ENCODE measurements at places on chromosomes 2 and 18.
A peak's percentile ranks its signal among the peaks of the same experiment; 100 is the strongest.

DNA sequence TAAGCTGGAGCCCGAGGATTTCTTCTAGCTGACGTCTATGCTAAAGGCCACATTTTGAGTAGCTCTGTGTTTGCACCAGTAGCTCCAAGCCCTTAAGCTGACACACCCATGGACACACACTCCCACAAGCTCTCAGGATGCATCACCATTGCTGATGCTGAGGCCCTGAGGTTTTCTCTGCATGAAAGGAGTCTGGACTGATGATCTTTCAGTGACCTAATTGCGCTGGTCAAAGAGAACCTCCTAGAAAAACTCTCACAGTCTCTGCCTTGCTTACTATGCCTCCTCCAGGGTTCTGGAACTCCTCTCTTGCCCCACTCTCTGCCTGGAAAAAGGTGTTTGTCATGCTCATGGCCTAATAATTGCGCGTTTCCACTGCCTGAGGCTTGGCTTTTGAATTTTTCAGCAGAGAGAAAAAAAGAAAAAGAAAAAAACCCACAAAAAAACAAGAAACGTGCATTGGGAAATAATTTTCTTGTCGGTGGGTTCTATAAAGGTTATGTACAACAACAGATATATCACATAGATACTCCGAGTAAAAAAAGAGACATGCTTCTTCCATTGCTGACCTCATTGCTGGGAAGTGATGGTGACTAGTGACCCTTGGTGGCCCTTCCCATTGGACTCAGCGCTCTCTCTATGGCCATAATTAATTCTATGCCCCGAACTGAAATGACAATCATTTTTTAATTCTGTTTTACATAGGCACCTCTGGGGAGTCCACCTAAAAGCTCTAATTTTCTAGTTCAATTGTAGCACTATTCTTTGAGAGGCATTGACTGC, 297.0 kb downstream of the TDRD15 start:
- no peak for DNase-seq

GRCh38 chr2:99032001-99032400, 96.0 kb upstream of the CRACDL start:
- no peak for DNase-seq

DNA sequence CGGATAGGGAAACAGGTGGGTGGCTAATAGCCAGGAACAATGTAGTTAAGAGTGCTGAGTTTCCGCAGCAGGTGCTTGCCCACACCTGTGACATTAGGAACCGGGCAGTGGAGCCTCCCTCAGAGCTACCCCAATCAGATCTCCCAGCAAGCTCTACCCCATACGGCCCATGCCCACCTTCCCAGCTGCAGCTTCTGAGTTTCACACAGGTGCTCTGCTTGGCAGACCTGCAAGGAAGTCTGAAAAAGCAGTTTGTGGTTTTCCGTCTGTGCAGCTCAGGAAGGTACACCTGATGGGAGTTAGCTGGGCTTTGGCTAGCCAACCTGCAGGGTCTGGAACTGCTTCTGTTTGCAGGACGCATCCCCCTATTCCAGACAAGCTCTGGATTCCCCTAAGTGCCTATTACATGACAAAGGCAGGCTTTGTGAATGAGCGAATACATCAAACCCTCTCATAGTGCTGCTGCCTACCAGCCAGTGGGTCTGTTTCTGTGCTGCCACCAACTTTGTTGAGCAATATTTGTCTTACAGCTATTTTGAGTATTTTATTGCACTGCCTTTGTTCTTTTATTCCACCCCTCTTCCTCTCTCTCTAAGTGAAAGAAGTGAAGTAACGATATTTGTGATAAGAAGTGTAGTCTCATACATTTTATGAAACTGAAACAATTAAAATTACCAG, 24.7 kb upstream of the CEP68 start:
- no peak for DNase-seq

DNA sequence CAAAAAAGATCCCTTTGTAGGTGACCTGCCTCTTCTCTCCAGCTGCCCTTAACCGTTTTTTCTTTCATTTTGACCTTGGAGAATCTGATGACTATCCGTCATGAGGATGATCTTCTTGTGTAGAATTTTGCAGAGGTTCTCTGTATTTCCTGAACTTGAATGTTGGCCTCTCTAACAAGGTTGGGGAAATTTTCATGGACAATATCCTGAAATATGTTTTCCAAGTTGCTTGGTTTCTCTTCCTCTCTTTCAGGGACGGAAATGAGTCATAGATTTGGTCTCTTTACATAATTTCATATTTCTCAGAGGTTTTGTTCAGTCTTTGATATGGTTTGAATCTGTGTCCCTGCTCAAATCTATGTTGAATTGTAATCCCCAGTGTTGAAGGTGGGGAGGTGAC, 34.0 kb downstream of the ZC3H8 start:
- DNase-seq = no peak

GRCh38 chr2:232103140-232103737, 141.7 kb downstream of the DIS3L2 start:
- no peak for DNase-seq

GRCh38 chr18:79664525-79665125, 15.0 kb upstream of the CTDP1 start:
- DNase-seq = no peak

GRCh38 chr2:176364273-176364977, 95.2 kb downstream of the MTX2 start:
- no peak for DNase-seq

GRCh38 chr2:160295519-160296207, 95.6 kb upstream of the ITGB6 start:
- DNase-seq = no peak

- no peak for DNase-seq
Observed at GRCh38 chr2:184945326-184945725, 347.0 kb downstream of the ZNF804A start.

DNA sequence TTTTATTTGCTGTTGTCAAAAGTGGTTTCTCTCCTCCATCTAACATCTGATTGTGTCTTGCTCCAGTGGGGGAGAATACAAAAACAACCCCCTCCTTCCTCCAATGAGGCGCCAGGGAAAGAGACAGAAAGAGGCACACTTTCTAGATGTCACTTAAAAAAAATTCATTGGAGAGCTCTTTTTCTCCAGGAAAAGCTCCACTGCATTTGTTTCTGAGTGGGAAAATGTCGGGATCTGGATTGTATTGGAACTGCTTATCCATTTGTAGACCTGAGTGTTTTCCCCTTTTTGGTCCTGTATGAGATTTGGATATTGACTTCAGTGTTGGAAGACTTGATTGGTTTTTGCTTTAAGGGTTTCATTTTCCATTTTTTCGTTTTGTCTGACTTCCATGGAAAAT, 995 bp downstream of the MBD5 start:
- no peak for DNase-seq

- DNase-seq = no peak
Observed at GRCh38 chr2:225466891-225467604, 67.5 kb downstream of the NYAP2 start.

DNA sequence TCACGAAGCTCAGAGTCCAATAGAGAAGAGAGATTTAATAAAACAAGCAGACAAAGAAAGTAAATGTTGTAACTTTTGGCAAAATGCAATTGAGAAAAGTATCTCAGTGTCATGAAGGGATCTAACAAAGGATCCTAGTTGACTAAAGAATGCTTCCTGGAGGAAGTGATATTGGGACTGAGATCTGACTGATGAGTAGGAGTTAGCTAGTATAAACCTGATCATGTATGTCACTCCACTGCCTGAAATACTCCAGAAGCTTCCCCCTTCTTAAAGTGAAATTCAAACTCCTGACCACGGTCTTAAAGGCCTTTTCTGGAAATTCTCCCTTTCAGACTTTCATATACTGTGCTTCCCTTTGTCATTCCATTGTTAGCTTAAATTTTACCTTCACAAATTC, 1102.4 kb upstream of the ZEB2 start:
- DNase-seq = no peak

GRCh38 chr2:100247256-100248043, 74.9 kb downstream of the LONRF2 start:
- no peak for DNase-seq

DNA sequence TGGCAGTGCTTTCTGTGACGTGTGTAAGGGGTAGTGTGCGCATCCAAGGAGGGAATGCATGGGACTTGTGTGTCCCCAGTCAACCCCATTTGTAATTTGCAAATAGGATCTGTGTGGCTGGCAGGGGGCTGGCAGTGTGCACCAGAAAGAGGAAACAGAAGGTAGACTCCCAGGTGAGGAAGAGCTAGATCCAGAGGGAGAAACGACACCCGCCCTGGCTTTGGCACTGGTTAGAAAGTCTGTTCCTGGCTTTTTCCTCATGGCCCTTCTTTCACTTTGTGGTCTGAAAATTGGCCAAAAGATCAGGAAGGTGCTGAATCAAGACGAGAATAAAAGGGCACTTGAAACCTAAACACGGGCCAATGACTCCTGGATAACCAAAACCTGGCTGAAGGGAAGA, 33.3 kb downstream of the PRKCE start:
- no peak for DNase-seq

DNA sequence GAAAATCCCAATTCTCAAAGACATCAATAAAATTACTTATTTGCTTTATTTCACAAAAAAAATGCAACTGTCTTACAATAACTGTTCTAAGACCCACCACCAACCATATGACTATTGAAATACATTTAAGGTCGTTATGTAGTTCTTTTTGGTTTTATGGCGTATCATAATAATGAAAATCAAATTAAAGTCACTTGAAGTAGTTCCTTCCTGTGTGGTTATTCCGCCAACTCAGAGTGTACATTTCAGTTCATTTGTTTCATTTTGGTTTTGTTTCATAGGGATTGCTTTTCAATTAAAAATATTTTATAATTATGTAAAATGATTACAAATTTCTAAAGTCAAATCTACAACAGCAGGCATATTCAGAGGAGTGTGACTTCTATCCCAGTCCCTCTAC, 45.9 kb upstream of the AAK1 start:
- DNase-seq = no peak

- peak; percentile 29 for DNase-seq
Observed at GRCh38 chr2:239882331-239882732, 142.8 kb downstream of the NDUFA10 start.

GRCh38 chr2:109260886-109261700, 132.1 kb downstream of the SH3RF3 start:
- DNase-seq = no peak

- DNase-seq = peak; percentile 20
Observed at GRCh38 chr2:239934571-239935171, 90.5 kb downstream of the NDUFA10 start.

- DNase-seq = no peak
Observed at GRCh38 chr2:10336283-10336682, 33.6 kb downstream of the HPCAL1 start.

DNA sequence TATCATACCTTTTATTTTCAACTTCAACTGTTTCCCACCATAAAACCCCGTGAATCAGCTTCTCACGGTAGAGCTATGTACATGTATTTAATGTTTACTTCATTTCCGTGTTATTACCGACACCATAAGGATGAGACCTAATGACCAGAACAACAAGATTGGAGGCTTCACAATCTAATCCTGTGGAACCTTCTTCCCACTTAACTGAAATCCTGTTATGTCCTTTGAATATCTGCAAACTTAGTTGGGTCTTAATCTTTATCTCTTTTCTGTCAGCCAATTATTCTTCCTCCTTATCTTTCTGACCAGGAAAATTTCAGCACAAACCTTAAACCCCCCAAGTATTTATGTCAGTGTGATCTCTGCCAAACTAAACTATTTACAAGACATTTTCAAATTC, 214.4 kb downstream of the TMX3 start:
- no peak for DNase-seq

DNA sequence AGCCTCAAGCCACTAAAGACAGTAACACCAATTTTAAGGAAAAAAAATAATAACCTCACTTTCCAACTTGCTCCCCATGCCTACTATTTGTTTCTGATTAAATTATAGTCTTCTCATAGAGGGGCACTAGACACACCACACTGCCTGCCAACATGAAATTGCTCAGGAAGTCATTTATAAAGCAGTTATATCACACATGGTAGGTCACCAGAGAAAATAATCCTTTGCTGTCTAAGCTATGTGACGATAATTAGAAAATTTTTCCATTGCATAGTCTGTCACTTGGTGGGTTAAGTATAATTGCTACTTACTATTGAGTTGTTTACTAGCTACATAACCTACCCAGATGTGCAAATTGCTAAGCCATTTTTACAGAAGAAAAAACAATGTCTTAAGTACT, 85.2 kb downstream of the INO80D start:
- no peak for DNase-seq

- peak; percentile 57 for DNase-seq
Observed at GRCh38 chr2:70086278-70086837, 919 bp upstream of the PCBP1 start.

GRCh38 chr2:209734805-209735204, 36.8 kb upstream of the UNC80 start:
- no peak for DNase-seq

- no peak for DNase-seq
Observed at GRCh38 chr18:76052227-76052595, 442.8 kb downstream of the ZNF516 start.

DNA sequence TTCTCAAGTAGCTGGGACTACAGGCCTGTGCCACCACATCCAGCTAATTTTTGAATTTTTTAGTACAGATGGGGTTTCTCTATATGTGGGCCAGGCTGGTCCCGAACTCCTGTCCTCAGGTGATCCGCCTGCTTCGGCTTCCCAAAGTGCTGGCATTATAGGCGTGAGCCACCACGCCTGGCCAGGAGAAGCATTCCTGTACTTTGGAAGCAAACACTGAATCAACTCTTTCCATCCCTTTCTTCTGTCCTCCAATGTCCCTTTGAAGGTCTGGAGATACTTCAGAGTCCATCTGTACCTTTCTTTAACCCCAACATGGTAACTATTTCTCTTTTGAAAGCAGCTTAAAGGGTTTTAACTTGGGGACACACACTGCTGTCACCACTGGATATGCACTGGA, 23.6 kb upstream of the MAP4K4 start:
- DNase-seq = no peak

DNA sequence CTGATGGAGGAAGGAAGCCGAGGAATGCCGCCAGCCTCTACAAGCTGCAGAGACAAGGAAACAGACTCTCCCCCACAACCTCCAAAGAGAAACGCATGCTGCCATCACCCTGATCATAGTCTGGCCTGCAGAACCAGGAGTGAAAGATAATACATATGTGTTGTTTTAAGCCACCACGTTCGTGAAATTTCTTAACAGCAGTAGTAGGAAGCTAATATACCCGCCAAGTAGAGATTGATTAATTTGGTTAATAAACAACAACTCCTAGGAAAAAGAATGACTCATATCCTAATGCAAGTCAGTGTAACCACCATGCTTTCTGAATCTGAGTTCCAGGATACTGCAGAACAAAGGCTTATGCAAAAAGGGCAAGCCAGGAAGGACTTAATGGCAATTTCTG, 36.6 kb downstream of the LONRF2 start:
- DNase-seq = no peak
